GM12891 (cell line): ENCODE measurements at places on chromosomes 3 and 15.

- no peak for DNase-seq
Observed at GRCh38 chr3:147572970-147573340, 163.8 kb downstream of the ZIC1 start.

GRCh38 chr15:74775894-74776293, 6.0 kb upstream of the CSK start:
- no peak for DNase-seq

DNA sequence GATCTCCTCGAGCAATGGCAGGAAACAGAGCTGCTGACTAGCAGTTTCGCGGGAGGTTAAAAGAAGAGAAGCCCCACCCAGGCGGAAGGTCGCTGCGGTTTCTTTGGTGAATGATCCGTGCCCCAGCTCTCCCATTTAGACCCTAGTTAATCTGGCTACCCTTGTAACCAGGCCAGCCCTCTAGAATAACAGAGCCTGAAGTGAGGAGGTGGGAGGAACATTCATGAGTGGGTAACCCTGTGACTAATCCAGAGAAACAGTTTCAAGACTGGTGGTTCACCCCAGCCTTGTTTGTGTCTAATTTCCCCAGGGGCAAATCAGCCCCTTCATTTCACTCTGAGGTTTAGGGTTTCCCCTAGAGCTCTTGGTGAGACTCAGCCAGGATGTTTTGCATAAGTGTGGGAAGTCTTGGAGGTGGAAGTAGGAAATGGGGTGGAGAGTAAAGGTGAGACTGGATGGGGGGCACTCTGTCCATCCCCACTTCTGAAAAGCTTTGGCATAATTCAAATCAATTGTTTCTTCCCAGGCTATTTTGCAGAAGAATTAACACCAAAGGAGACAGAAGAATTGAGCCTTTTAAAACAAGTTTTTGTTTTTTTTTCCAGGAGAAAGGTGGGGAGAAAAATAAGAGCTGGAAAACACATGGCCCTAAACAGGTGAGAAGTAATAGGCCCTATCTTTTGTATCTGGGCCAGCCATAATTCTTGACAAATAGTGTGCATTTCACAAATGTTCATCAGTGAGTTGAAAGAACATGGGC, 303.1 kb downstream of the RPLP1 start:
- peak; percentile 50 for DNase-seq

- no peak for DNase-seq
Observed at GRCh38 chr3:11300970-11301369, 28.8 kb downstream of the ATG7 start.

DNA sequence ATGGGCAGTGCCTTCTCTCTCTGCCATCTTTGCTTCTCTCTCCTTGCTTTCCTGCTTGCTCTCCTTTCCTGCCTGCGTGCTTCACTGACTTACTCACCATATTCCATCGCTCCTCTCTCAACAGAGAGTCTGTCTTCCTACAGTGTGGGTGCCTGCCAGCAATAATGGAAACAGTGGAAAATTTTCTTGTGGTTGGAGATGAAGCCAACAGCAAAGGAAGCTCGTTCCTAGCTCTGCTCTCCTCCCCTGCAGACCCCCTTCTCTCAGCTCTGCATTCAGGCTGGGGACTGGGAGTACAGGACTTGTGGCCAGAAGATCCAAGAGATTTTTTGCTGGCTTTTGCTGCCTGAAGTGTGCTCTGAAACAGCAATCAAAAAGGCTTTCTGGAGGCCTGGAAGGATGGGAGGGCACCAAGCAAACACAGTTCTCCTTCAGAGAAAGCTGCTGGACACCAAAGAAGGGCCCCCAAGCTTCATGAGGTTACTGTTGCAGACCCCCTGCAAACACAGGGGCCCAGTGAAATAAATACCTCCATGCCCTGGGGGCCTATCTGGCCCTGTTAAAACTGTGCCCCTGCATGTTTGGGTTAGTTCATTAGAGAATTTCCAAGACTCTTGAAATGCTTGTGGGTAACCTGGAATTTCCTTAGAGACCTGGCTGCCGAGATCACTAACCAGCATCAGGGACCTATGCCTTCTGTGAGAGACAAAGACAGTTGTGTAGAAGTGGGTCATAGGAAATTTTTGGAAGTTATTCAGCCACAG, 149.9 kb upstream of the RASGRP1 start:
- DNase-seq: no peak

- DNase-seq: no peak
Observed at GRCh38 chr3:134652409-134652831, 1.6 kb upstream of the KY start.

DNA sequence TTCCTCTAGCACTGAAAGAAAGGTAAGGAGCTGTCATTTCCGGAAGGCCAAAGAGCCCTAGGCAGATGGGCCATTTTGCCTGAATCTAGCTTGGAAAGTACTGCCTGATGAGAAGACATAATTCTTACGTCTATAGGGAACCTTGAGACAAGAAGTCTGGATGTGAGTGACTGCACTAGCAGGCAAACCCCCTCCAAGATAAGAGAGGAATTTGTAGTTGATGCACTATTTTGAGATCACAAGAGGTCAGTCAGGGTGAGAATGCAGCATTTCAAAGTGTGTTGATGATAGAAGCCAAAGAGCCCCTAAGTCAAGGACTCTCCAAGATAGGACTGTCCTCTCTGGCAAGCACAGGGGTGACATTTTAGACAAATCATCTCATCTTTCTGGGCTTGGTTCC, 99.2 kb downstream of the HES1 start:
- DNase-seq: no peak

- DNase-seq: no peak
Observed at GRCh38 chr15:86892774-86893449, 813.2 kb downstream of the AGBL1 start.

DNA sequence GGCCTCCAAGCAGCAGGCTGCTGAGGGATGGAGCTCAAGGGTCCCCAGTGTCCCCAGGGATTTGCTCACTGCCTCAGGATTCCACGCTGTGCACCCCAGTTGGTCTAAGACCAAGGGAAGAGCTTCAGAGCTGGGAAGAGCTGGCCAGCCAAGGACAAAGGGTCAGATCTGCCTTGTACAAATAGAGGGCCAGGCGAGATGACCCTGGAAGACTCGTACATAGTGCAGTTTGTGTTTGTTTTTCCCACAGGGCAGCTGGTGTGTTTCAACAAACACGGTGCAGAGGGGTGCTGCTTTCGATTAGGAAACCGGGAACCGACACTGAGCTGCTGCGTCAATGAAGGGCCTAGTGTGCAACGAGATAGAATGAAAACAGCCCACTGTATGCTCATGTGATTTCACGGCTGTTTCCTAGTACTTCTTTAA, 56.1 kb upstream of the TRPM1 start:
- DNase-seq: no peak

DNA sequence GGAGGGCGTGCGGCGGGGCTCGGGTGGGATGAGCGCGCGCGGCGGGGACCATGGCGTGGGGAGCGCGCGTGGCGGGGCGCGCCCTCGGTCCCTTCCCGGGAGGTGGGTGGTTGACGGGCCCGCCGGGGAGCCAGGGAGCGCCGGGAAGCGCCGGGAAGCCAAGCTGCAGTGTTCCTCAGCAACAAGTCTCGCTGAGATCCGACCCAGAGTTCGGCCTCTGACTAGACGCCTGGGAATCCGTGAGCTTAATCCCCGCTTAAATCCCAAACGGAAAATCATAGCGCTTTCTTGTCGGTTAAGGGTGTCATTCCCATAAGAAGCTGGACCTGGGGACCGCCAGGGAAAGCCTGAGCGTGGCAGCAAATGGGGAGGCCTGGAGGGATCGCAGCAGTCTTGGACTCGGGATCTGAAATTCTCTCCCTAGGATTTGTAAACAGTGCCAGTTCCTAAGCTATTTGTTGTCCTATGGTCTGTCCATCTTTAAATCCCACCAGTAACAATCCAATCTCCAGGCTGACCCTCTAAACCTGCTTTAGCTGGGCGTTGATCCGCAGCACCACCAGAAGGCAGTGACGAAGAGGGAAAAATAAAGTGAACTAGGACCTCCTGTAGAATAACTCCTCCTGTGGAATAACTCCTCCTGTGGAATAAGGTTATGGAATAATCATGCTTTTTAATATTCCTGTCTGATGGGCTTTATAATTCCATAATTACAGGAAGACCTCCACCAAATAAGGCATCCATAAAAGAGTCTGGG, 570 bp upstream of the NEDD4 start:
- DNase-seq: no peak

- no peak for DNase-seq
Observed at GRCh38 chr3:71621825-71622537, 38.5 kb upstream of the FOXP1 start.

DNA sequence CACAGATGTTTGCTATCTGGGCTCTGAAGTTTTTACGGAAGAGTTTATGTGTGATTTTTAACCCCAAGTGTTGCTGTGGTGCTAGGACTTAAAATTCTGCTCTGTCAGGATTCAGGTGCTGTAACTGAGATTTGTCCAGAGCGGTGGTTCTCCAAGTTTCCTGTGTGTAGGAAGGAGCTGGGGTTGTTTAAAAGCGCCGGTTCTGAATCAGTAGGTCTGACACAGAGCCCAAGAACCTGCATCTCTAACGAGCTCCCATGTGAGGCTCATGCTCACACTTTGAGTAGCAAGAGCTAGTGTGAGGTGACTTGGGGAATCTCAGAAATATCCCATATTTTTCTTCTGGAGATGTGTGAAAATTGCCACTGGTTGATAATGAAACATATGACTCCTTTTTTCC, 325.5 kb downstream of the SATB1 start:
- no peak for DNase-seq

DNA sequence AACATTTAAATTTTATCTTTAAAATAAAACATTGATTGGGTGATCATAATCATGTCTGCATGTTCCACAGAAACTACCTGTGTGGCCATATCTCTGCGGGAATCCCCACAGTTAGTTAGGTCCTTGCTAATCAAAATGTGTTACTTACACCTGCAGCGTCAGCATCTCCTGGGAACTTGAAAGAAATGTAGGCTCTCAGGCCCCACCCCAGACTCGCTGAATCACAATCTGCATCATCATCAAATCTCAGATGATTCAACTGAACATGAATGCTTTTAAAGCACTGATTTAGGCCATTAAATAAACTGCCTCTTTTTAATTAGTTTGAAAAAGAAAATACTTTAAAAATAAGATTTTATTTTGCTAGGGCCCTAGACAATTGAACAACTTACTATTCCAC, 577.8 kb downstream of the PYDC2 start:
- no peak for DNase-seq

GRCh38 chr3:195714380-195715011, 6.3 kb upstream of the MUC20 start:
- no peak for DNase-seq

DNA sequence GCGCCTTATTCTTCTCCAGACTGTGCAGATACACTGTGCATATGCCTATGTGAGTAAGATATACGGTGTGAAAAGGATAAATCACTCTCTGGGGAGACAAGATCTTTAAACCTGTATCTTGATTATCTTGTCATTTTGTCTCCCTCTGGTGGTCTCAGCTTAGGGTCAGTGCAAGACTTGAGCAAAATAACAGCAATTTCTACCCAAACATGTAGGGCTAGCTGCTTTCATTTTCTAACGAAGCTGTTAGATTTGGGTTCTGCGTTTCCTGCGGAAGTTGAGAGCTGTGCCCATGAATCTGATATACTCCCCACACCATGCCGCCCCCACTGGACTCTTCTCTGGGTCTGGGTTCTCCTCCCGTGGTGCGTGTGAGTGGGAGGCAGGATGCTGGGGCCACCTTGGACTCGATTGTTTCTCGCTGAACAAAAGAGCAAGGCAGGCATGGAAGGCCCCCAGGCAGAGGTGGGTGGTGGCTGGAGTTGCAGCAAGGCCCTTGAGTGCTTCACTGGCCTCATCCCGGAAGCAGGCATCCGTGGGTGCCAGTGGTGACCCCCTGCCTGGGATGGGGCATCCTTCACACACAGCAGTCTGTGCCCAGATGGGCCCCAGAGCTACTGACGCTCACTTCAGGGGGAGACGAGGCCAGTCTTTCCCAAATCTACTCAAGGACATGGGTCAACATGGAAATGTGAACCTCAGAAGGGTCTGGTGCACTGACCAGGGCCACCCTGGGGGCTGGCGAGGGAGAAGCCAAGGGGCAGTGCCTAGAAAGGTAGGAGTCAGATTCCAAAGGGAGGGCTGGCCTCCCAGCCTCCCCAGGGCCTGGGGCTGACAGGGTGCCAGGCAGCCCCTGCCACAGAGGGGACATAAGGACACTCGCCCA, 179.6 kb downstream of the NSMCE3 start:
- no peak for DNase-seq

DNA sequence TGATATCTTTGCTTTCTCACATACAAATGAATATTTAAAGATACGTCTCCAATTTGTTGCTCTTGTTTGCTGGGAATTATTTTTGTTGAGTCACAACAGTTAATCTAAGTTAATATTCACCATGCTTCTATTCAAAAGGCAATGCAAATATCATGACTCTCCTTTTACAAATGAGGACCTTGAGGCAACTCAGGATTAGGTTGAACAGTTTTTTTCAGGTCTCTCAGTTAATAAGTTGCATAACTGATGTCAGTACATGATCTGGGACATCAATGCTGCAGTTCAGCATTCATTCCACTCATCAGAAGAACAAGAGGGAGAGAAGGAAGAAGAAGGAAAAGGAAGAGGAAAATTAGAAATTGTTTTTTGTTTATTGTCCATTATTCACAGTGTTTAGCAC, 781 bp upstream of the NAALADL2 start:
- DNase-seq: no peak

GRCh38 chr3:136584728-136585127, 167.4 kb downstream of the STAG1 start:
- no peak for DNase-seq

DNA sequence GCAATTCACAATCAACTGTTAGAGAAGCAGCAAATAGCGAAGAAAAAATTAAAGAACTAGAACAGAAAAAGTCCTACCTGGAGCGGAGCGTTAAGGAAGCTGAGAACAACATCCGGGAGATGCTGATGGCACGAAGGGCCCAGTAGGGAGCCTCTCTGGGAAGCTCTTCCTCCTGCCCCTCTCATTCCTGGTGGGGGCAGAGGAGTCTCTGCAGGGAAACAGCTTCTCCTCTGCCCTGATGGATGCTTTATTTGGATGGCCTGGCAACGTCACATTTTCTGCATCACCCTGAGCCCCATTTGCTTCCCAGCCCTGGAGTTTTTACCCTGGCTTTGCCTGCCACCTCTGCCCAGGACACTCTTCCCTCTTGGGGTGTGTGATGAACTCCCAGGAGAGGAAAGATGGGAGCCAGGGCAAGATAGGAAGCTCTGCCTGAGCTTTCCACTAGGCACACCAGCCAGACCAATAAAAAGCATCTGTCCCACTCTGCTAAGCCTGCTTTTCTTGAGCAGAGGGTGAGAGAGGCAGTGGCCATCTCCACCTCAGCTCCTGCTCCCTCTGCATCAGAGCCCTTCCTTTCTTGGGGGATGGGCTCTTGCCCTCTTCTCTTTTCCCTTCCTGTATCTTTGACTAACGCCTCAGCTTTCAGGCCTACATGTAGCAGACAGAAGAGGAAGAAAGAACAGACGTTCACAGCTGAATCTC, 39.4 kb downstream of the PPARG start:
- no peak for DNase-seq
